ENCODE measurements at places on chromosomes 2 and 18. TPM values are rescaled to one million over a fixed set of nuclear protein-coding genes. Genes with fewer than 3 reads are reported as not detected.

CERKL gene
- 0.09 TPM for total RNA-seq

UXS1 gene
- total RNA-seq = 34.7 TPM

GLI2 gene
- 4.0 TPM for total RNA-seq

COQ10B gene
- 30.7 TPM for total RNA-seq

NR4A2 gene
- total RNA-seq = 0.32 TPM

UGT1A10 gene
- not detected for total RNA-seq

BCL11A gene
- total RNA-seq = under 0.01 TPM

All from bronchial smooth muscle cell (primary cell).